ENCODE measurements at places on chromosomes 3 and 15. TPM values are rescaled to one million over a fixed set of nuclear protein-coding genes. Genes with fewer than 3 reads are reported as not detected.
A peak's percentile ranks its signal among the peaks of the same experiment; 100 is the strongest.

GRCh38 chr15:87416591-87417257 is 839.8 kb downstream of the NTRK3 start:
- DNase-seq: no peak

GRCh38 chr15:65833501-65834205 is 35.6 kb upstream of the RAB11A start:
- DNase-seq: no peak

DNA sequence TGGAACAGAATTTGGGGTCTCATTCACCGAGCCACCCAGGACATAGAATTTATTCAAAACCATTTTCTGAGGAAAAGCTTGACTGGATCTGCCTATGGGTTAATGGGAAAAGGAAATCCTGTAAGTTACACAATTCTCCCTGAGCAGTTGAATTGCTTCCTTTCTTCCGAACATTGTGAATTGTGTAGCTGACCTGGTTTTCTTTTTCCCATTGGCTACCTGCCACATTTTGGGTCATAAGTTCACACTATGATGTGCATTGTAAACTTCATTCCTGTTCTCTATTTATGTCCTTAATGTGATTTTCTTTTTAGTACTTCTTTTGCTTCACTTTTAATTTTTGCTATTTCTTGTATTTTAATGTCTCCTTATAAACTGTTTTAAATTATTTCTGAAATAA is 386.0 kb upstream of the LRRC3B start:
- no peak for DNase-seq

GRCh38 chr15:99385005-99385669 is 133.9 kb downstream of the LRRC28 start:
- DNase-seq: peak; percentile 61

DNA sequence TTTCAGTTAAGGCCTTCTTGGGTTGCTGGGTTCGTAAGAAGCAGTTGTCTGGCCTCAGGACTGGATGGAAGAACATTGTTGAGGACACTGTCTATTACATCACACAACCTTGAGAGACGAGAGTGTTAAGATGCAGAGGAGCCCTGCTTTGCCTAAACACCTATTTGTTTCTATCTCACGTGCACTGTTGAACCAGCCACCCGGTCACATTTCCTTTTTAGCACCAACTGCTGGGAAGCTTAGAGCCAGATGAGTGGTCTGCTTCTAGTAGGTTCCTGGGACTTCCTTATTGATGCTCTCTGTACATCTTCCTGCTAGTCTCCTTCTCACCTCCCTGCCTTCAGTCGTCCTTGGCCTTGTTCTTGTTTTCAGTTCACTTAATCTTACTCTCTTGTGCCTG is 22.3 kb downstream of the CAND2 start:
- no peak for DNase-seq

DNA sequence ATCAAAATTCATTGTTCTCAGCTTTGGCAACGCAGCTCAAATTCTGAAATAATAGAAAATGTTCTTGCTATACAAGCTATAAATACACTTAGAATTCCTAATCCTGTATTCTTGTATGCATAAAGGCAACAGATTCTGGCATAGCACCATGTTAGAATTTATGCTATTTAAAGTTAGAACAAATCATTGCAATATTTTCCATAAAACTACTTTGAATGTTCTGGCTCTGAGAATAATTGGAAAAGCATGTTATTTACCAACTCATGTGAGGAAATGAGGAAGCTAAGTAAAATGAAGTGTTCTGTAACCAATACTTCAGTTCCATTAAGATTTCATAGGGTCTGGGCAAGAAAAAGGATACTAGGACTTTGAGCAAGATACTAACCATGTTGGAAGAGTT is 888.9 kb downstream of the SQOR start:
- no peak for DNase-seq

- DNase-seq: no peak
These were observed 49.9 kb upstream of the IQSEC1 start for GRCh38 chr3:13123013-13123654.

GRCh38 chr3:27138005-27138404 is 231.2 kb downstream of the NEK10 start:
- DNase-seq: no peak

DNA sequence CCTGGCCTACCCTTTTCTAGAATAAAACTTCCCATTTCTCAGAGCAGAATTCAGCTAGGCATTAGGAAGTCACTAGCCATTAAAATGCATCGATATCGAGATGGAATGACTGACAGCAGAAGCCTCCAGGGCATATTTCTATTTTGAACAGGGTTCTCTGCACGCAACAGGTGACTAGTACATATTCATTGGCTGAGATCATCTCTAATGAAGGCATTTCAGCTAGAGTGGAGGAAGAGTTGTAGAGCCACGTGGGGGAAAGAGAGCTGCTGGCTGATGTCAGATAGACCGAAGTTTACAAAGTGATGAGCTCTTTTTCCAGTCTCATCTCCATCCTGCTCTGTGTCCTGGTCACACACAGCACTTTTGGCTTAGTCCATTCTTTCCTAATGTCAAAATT is 7.5 kb downstream of the TMEM40 start:
- no peak for DNase-seq

GRCh38 chr15:69232765-69233164 is 65.9 kb upstream of the PAQR5 start:
- no peak for DNase-seq

- DNase-seq: no peak
These were observed 70.3 kb upstream of the HERC1 start for GRCh38 chr15:63904042-63904441.

GRCh38 chr3:196108075-196108743 is 26.3 kb upstream of the TFRC start:
- no peak for DNase-seq

GRCh38 chr3:139421040-139421439 is 31.6 kb upstream of the COPB2 start:
- no peak for DNase-seq

GRCh38 chr3:169179321-169179720 is 484.2 kb downstream of the MECOM start:
- no peak for DNase-seq

- DNase-seq: no peak
These were observed 28.4 kb upstream of the LIMD1 start for GRCh38 chr3:45566196-45566595.

The GP9 gene
- total RNA-seq: not detected

The BCHE gene
- not detected for total RNA-seq

The OSBPL10 gene
- total RNA-seq: 3.7 TPM

The LRTM1 gene
- not detected for total RNA-seq

The ACAN gene
- 0.16 TPM for total RNA-seq

The MANF gene
- 129 TPM for total RNA-seq

The GOLGA8S gene
- total RNA-seq: not detected
